ENCODE measurements at places on chromosomes 11 and 22.

- peak; percentile 15 for DNase-seq
Measured at GRCh38 chr22:23402275-23403151, 177.6 kb downstream of the IGLL1 start.

- no peak for DNase-seq
Measured at GRCh38 chr11:102800767-102801166, 2.8 kb upstream of the MMP1 start.

- no peak for DNase-seq
Measured at GRCh38 chr11:102447193-102447592, 5.4 kb downstream of the TMEM123 start.

- no peak for DNase-seq
Measured at GRCh38 chr11:84663731-84664130, 963.4 kb downstream of the DLG2 start.

DNA sequence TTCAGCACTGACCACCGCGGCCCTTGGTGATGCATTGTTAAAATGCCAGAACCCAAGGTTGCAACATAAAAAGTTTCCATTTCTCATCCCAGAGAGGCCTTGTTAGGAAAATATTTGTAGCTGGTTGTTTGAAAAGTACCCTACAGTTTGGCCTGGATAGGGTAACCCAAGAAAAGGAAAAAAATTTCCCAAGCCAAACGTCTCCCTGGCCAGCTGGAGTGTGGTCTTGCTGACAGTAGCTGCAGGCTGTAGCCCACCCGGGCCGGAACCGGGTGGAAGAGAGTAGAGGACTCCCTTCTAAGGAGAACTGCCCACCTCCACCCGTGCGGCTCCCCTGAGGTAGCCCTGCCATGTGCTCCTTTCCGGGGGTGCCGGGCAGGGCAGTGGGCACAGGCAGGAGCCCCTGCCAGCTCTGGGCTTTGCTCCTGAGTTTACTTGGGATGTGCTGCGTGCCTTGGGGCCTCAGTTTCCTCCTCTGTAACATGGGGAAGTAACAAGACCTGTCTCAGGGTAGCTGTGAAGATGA, 38.5 kb downstream of the IGHMBP2 start:
- no peak for DNase-seq

- DNase-seq, result no peak
Measured at GRCh38 chr11:68266121-68266891, 5.5 kb downstream of the C11orf24 start.

GRCh38 chr22:31958625-31959239, 14.4 kb downstream of the YWHAH start:
- DNase-seq, result no peak

DNA sequence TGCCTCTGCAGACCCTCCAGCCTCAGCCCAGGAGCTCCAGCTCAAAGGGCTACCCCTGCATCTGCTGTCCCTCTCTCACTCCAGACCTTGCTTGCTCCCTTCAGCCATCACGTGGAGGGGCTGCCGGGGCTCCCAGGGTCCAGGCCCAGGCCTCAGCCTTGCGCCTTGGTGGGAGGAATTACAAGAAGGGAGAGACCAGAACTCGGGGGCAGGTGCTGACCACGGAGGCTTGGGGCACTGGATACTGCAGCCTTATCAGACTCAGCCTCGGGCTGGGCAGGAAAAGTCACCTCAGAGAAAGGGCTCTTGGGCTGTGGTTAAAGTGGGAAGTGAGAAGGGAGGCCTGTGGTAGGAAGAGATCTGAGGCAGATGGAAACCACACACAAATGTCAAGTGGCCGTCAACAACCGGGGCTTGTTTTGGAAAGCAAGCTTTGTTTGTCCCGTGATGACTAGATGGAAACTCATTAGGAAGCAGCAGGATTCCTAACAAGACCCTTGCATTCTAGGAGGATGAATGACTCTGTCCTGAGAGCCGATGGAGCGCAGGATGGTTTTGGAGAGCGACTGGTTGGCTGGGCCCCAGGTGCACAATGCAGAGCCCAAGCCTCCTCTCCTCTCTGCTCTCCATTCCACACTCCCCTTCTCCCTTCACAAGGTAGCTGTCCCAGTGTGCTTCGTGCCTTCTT, 1321.7 kb downstream of the TBC1D22A start:
- no peak for DNase-seq

GRCh38 chr11:19508165-19508564, 204.5 kb upstream of the NAV2 start:
- no peak for DNase-seq

- DNase-seq, result no peak
Measured at GRCh38 chr11:105719073-105719822, 109.4 kb downstream of the GRIA4 start.

GRCh38 chr22:45429981-45430775, 16.7 kb downstream of the RIBC2 start:
- no peak for DNase-seq

DNA sequence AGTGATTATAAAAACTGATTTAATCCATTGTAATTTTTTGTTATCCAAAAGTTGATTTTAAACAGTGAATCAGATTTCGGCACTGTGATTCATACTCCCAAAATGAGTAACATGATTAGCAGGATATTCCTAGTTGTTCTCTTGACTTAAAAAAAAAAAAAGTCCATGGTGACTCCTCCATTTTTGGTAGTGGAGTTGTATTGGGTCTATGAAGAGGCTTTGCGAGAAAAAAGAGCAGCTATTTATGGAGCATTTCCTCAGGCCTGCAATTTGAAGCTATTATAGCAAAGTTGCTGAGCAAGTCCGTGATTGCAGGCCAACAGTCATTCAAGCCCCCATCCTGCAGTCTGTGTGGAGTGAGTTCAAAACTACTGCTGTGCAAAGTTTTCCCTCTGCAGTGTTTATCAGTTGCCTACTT, 28.8 kb downstream of the YAP1 start:
- no peak for DNase-seq

- no peak for DNase-seq
Measured at GRCh38 chr11:1870721-1871466, 18.0 kb downstream of the LSP1 start.

GRCh38 chr11:45391168-45391850, 105.2 kb upstream of the SYT13 start:
- DNase-seq, result no peak

DNA sequence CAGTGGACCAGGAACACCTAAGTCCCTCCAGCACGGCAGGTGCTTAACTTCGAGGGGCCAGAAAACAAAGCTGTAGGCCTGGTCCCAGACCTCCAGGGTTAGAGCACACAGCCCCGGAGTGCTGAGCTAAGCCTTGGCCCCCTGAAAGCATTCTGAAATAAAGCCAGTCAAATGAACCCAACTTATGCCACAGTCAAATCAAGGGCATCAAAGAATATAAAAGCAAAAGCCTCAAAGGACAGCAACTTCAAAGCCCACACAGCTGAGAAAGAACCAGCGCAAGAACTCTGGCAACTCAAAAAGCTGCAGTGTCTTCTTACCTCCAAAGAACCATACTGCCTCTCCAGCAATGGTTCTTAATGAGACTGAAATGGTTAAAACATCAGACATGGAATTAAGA, 39.1 kb downstream of the TMEM123 start:
- DNase-seq, result no peak

GRCh38 chr22:47692811-47693210, 930.4 kb downstream of the TBC1D22A start:
- DNase-seq, result no peak

DNA sequence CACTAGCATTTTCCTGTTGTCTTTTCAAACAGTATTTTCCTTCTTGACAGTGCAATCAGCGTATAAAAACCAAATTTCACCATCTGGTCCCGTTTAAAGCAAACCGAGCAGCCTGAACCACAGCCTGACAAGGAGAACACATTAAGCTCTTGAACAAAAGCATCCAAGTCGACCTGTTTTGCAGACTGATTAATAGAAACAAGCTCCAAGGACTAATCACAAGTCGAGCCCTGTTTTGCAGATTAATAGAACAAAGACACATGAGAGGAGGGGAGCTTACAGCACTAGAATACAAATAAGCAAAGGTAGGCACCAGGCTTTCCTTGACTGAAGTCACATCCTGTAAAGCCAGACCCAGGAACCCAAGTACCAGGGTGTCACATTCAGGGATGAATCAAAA, 104.8 kb downstream of the MPPED2 start:
- DNase-seq, result no peak

GRCh38 chr22:22080270-22080669, 97.7 kb upstream of the TOP3B start:
- no peak for DNase-seq

GRCh38 chr11:43756575-43756974, 76.0 kb downstream of the HSD17B12 start:
- no peak for DNase-seq

DNA sequence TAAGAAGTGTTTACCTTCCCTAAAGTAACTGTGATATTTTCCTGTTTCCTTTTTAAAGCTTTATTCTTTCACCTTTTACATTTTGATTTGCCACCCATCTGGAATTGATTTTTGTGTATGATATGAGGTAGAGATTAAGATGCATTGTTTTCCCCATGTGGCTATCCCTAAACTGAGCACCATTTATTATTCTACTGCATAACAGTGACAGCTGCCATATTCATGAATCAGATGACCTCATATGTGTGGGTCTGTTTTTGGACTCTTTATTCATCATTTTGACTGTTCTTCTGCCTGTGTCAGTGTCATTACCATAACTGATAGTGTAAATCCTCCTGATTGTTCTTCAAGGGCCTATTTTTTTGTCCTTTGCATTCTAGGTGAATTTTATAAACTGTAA, 50.8 kb downstream of the HIPK3 start:
- no peak for DNase-seq

- no peak for DNase-seq
Measured at GRCh38 chr11:126331286-126331685, 24.2 kb upstream of the ST3GAL4 start.

DNA sequence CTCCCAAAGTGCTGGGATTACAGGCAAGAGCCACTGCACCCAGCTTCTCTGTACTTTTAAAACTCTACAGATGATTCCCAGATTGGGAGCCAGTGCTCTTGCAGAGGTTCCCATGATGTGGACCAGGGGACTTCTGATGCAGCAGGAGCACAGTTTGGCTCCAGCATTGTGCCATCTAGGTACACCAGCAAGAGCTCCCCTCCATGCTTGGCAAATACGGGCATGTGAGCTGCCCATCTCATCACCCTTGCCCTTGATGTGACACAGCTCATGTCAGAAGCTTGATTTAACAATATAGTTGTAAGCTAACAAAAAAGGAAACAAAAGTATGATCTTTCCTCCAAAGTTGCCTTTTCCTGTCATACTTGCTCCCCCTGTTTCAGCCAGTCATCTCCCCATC, 28.7 kb downstream of the SNU13 start:
- no peak for DNase-seq

DNA sequence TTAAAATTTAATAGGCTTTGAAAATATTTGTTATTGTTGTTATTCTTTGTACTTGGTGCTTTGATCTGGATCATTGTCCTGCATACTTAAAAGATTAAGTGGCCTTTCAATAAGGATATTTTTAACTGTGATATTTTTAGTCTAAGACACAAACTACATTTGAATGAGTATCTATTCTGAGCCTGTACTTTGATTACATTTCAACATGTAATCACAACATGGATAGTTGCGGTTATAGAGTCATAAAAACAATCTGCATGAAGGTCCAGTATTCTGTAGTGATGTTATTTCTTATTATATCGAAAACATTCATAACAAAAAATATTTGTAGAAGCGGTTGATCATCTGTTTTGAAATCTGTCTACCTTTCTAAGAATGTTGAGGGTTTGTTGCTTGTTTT, 58.6 kb downstream of the HIPK3 start:
- no peak for DNase-seq

DNA sequence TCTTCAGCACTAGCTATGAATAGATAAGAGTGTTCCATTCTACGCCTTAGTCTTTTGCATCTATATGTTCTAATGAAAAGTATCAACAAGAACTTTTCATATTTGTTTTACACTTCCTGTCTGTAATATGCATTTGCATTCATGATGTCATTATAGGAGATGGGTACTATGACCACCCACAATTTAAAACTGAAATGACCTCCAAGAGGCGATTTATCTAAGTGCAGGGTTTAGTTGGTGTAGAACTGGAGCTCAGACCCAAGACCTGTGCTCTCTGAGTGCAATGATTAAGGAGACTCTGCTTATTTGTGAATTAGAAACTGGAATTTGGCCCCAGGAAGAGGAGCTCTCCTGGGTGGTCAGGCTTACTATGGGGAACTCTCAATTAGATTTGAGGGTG, 289.1 kb downstream of the ETS1 start:
- no peak for DNase-seq

GRCh38 chr22:20297414-20298109, 22.3 kb downstream of the DGCR6L start:
- no peak for DNase-seq

- no peak for DNase-seq
Measured at GRCh38 chr11:56396047-56396446, 16.4 kb upstream of the OR5AL1 start.

- no peak for DNase-seq
Measured at GRCh38 chr11:57230316-57230715, 6.7 kb downstream of the APLNR start.

DNA sequence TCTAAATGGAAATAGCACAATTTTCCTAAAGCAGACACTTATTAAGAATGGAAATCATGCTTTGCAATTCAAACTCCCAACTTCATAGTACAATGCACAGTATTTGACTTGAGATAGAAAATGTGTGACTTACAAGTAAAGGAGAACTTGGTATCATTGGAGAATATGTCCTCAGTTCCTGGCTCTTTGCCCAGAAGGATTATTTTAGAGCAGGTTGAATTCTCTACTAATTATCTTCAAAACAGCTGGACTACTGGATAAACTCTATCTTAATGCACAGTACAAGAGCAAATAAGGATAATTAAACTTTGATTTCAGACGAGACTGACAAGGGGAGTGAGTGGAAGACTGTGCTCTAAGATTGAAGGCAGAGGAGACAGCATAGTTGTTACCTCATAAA, 839.4 kb downstream of the OPCML start:
- DNase-seq, result no peak

DNA sequence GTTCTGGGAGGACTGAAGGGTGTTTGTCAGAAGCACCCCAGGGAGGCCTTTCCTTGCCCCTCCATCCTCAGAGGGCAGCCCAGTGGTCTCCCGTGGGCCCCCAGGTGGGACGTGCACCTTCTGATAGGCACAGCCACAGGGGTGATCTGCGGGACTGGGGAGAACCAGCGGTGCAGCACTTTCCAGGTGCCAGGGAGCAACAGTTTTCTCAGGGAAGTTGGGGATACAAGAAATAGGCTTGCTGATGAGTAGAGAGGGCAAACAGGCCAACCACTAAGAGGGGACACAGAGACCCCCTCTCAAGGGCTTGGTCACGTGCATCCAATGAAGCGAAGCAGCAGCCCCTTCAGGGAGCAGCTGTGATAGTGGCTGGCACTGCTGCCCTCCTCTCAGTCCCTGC, 107.1 kb upstream of the BID start:
- no peak for DNase-seq

DNA sequence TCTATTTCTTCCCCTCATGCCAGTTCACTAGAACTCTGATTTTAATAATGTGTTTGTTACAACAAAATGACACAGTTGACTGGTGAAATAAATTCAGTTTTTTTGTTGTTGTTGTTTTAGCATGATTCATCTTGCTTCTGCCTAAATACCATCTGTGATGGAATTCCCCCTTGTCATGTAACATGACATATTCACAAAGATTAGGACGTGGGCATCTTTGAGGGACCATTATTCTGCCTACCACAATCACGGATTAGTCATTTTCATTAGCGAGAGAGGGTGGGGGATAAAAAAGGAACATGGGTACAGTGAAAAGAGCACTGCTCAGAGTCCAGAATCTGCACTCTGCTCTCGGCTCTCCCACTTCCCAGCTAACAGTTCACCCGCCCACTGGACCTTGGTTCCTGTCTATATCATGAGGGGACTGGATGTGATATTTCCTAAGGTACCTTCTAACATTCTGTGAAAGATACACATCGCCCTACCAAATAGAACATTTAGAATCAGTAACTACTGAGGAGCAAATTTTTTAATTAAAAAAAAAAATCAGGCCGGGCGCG, 11.3 kb downstream of the HTATIP2 start:
- no peak for DNase-seq
